GF-D8 (cell line): ENCODE measurements at places on chromosomes 1 and 21.
A peak's percentile ranks its signal among the peaks of the same experiment; 100 is the strongest.

- no peak for DNase-seq
Observed at GRCh38 chr21:26973226-26973625, 6.3 kb upstream of the ADAMTS5 start.

- DNase-seq: no peak
Observed at GRCh38 chr1:222182641-222183040, 365.3 kb downstream of the HHIPL2 start.

DNA sequence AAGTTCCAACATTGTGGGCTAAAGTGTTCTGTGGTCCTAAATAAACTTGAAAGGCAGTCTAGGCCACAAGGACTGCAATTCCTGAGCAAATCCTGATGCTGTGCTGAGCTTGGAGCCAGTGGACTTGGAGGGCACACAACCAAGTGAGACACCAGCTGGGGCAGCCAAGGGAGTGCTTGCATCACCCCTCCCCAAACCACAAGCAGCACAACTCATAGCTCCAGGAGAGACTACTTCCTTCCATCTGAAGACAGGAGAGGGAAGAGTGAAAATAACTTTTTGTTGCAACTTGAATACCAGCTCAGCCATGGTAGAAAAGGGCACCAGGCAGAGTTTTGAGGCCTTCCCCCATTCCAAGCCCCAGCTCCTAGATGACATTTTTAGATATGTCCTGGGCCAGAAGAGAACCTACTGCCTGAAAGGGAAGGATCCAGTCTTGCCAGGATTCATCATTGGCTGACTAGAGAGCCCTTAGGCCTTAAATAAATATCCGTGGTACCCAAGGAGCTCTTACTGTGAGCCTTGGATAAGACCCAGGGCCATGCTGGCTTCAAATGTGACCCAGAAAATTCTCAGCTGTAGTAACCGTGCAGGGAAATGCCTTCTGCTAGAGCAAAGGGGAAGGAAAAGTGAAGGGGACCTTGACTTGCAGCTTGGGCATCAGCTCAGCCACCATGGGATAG, 35.4 kb upstream of the LRRC8B start:
- peak; percentile 68 for DNase-seq

DNA sequence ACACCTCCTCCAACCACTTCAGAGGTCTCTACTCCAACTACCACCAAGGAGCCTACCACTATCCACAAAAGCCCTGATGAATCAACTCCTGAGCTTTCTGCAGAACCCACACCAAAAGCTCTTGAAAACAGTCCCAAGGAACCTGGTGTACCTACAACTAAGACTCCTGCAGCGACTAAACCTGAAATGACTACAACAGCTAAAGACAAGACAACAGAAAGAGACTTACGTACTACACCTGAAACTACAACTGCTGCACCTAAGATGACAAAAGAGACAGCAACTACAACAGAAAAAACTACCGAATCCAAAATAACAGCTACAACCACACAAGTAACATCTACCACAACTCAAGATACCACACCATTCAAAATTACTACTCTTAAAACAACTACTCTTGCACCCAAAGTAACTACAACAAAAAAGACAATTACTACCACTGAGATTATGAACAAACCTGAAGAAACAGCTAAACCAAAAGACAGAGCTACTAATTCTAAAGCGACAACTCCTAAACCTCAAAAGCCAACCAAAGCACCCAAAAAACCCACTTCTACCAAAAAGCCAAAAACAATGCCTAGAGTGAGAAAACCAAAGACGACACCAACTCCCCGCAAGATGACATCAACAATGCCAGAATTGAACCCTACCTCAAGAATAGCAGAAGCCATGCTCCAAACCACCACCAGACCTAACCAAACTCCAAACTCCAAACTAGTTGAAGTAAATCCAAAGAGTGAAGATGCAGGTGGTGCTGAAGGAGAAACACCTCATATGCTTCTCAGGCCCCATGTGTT, 66.6 kb downstream of the TPR start:
- DNase-seq: no peak

- no peak for DNase-seq
Observed at GRCh38 chr1:56451491-56451890, 127.9 kb downstream of the PLPP3 start.

DNA sequence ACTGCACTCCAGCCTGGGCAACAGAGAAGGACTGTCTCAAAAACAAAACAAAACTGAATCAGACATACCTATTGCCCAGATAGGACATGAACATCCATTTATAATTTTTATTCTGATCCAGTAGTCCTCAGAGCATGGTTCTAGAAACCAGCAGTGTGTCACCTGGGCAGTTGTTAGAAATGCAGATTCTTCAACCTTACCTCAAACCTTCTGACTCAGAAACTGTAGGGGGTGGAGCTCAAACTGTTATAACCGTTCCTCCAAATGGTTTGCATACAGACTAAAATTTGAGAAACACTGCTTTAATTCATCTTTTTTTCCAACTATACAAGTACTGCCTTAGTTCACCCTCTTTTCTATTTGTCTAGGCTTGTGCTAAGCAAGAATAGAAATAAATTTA, 6.0 kb downstream of the NASP start:
- no peak for DNase-seq

- no peak for DNase-seq
Observed at GRCh38 chr1:52195161-52195560, 53.3 kb downstream of the ZFYVE9 start.

GRCh38 chr1:108643492-108644335, 17.2 kb downstream of the HENMT1 start:
- DNase-seq: peak; percentile 65

- DNase-seq: no peak
Observed at GRCh38 chr1:229907884-229908638, 159.0 kb upstream of the GALNT2 start.

DNA sequence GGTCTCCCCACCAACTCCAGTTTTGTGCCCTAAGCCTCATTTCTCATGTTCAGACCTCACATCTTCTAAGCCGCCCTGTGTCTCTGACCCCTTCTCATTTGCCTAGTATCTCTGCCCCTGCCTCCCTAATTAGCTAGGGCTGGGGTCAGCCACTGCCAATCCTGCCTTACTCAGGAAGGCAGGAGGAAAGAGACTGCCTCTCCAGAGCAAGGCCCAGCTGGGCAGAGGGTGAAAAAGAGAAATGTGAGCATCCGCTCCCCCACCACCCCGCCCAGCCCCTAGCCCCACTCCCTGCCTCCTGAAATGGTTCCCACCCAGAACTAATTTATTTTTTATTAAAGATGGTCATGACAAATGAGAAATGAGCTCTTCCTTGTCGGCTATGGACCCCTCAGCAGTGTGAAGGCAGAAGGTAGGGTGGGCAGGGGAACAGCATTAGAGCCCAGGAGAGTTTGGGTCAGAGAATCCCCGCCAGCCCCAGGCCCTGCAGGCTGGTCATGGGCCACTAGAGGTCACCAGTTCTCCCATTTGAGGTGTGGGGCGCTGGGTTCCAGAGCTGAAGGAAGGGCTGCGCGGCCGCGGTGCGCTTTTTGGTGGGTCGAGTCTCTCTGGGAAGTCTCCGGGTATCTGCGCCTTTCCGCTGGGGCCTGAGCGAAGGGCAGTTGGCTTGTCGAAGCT, 11.5 kb downstream of the ADAMTSL4 start:
- DNase-seq: peak; percentile 74

- DNase-seq: no peak
Observed at GRCh38 chr1:216721863-216722262, 1.4 kb downstream of the ESRRG start.

GRCh38 chr1:66439031-66439740, 94.8 kb upstream of the SGIP1 start:
- peak; percentile 77 for DNase-seq

- DNase-seq: no peak
Observed at GRCh38 chr1:11880911-11881748, 22.4 kb upstream of the NPPB start.

DNA sequence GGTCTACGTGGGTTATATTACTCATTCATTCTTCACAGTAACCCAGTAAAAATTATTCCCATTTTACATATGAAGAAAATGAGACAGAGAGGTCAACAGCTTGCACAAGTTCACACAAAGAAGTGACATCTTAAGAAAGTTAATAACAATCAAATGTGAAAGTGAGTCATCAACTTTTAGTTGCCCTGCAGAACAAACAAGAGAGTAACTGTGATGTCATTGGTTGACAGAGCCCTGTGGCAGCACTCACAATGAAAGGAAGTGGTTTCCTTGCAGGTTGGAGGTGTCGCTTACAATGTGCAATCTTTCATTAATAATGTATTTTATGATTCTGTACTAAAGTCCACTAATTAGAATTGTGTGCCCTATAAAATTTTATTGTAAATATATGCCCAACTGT, 369.6 kb downstream of the RYR2 start:
- no peak for DNase-seq

DNA sequence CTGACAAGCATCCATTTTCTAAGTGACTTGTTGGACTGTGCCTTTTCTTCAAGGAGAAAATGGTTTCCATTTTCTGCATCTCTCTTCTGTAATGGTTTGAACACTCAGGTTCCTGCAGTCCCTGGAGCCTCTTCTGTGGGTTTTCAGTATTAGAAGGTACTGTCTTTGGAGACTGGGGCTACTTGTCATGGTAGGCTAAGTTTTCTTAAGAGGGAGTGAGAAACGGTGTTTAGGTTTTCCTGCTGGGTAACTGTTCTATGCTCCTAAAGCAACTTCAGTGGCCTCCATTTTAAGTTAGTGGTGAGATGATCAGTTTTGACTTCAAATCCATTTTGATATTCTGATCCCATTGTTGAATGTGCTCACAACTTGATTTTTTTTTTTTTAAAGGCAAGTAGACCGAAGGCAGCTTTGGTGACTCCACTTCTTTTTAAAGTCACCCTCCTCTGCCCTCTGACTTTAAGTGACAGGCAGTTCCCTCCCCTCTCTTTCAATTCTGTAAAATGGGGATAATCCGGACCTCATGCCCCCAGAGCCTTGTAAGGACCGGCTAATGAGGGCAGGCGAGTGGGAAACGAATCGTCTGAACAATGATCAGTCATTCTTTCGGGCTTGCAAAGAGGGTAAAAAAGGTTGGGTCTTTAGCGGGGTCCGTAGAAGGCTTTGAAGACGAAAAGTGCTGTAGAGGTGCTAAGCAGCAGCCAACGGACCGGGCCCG, 1.0 kb upstream of the ARID1A start:
- no peak for DNase-seq
